ENCODE measurements at places on chromosomes 1 and 21.

DNA sequence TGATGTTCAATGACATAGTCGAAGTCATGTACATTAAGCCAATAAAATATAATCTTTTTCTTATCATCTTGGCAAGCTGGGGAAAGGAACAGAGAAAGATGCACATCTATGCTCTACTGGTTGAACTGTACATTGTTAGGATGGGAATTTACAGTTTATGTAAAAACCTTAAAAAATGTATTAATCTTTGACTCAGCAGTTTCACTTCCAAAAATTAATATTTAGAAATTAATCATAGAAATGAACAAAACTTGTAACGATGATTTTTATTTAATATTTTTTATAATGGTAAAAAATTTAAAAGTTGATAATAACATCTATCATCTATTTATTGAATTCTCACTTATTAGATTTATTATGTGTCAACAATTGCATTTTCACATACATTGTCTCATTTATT is 5.7 kb upstream of the C1orf141 start:
- DNase-seq = no peak

DNA sequence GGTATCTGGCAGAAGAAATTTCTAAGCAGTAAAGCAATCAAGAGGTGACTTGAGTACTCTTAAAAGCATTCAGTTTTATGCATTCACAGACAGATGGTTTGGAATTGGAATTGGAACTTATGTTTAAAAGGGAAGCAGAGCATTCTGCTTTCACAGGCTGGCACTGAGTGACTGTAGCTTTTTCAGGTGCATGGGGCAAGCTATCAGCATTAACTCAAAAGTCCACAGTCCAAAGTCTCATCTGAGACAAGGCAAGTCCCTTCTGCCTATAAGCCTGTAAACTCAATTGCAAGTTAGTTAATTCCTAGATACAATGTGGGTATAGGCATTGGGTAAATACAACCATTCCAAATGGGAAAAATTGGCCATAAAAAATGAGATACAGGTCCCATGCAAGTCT is 1620.3 kb downstream of the MRPL39 start:
- no peak for DNase-seq

GRCh38 chr1:111988743-111989453 is 570 bp downstream of the KCND3 start:
- no peak for DNase-seq

DNA sequence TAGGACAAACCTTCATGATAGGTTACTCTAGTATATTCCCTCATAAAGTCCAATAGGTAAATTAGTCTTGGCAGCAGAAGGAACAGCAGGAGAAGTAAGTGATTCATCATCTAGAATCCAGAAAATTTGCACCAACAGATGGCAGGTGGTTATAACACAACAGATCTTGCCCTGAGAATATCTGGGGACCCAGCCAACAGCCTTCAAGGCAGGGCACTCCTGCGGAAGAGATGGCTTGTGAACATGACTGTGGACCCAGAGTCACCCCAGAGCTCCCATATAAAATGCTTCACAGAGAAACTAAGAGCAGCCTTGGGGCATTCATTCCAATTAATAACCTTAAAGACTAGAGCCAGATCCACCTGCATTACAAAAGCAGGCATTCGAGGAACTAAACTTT is 7.9 kb upstream of the PLA2G2C start:
- DNase-seq = no peak

DNA sequence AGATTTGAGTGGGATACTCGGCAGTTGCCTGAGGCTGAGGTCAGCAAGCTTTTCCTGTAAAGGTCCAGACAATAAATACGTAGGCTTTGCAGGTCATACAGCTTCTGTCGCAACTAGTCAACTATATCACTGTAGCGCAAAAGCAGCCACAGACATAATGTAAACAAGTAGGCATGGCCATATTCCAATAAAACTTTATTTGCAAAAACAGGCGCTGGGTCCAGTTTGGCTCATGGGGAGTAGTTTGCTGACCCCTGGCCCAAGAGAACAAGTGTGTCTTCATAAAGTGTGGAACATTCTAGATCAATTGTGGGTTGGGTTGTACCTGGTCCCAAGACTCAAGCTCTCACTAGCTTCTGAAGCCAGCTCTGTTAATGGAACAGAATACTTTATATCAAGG is 78.8 kb downstream of the MIS18A start:
- DNase-seq = no peak

Measured in activated CD4-positive, CD25-positive, alpha-beta regulatory T cell (primary cell).